NCI-H1417 treated with DMSO at 0.1 percent for 48 hours (cell line): ENCODE measurements at places on chromosomes 5 and 9.
A peak's percentile ranks its signal among the peaks of the same experiment; 100 is the strongest.

DNA sequence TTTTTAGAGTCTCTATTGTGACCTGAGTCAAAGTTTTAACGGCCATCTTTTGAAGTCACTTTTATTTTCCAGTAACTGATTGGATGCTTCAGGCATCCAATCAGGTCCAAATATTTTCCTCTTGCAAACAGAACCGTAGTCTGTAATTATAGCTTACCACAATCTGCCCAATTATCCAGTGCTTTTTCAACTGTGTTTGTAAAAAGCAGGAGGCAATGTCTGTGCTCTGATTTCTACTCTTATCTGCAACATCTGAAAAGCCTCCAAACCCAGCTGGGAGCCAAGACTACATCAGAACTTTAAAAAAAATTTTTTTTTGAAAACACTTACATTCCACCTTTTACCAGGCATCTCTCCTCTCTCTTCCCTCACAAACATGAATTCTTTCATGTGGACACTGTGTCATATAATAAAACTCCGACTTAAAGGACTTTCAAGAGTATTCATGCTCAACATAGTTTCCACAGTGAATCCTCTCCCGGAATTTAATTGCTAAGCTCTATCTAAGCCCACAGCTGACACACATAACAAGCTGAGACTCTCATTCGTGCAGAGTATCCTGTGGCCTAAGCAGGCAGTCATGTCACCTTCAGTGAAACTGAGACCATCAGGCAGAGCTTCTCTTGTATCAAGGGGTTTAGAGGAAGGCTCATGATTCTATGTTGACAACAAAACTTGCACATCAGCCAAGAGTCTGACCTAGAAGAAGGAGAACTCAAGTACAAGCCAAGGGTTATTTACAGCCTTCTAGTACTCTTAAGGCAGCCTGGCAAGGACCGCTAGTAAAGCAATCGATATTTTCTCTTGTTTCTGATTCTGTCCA is 272.7 kb downstream of the TLE1 start:
- DNase-seq: no peak

DNA sequence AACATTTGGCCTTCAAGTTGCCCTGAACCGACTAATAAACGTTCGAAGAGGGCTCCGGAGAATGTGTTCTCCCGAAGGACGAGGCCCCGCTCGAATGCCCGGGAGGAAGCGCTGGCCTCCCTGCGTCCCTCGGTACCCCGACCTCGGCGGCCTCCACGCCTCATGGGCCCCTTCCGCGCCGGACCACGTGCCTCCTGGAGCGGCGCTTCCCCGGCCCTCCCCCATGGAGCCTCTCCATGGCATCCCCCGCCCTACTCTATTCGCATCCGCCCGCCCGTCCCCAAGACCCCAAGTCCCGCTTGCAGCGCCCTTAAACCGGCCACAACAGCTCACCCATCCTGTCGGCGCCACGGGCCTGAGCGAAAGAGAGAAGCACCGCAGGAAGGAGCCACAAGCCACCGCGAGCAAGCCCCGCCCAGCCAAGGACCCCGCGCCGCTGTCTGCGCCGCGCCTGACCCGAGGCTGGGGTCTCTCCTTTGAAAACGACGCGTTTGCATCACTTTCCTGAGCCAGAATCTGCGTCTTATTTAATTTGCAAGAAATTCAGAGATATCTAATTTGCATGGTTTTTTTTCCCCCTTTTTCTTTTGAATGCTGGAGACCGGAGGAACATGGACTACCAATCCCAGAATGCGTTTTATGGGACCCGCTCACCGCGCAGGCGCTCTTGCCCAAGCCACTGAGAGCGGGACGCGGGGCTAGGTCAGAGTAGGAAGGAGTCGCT is at the start of gene RPS23:
Gene RPS23, minus strand, starts transcription at position 368 of the 724 bp plus-strand sequence. Its CDS starts 31 bp downstream, at position 337.
- DNase-seq: peak; percentile 63

DNA sequence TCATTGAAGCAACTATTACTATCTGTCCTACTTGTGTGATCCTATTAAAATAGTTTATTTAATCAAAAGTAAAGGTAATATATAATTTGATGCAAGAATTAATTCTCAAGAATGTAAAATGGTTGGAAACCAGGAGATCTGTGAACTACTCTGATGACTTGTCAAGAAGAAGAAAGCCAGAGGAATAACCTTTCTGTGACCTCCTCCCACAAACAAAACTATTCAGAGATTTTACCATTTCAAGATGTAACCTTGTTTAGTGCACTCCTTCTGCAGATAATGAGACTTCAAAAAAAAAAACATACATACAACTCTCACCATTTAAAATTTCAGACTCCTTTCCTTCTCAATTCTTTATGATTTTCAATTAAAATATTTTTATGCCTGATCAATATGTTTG is 79.5 kb downstream of the RFX3 start:
- DNase-seq: no peak

- no peak for DNase-seq
These were observed 125.2 kb downstream of the GPBP1 start for GRCh38 chr5:57298985-57299491.

DNA sequence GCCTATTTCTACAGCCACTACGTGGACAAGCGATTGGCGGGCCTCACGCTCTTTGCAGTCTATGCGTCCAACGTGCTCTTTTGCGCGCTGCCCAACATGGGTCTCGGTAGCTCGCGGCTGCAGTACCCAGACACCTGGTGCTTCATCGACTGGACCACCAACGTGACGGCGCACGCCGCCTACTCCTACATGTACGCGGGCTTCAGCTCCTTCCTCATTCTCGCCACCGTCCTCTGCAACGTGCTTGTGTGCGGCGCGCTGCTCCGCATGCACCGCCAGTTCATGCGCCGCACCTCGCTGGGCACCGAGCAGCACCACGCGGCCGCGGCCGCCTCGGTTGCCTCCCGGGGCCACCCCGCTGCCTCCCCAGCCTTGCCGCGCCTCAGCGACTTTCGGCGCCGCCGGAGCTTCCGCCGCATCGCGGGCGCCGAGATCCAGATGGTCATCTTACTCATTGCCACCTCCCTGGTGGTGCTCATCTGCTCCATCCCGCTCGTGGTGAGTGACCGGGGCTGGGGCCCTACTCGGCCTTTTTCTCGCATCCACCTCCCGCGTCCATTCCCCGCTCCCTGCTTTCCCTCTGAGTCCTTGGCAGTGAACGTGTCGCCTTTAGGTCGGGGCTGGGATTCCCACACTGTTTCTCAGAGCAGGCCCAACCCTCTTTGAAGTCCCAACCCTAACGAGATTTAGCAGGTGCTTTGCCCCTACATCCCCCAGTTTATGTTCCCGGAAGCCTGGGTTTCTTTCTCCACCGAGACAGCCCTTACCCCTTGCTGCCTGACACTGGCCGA is 1.8 kb downstream of the PTGER4 start:
- no peak for DNase-seq

GRCh38 chr5:14125262-14125661 is 17.9 kb upstream of the TRIO start:
- DNase-seq: no peak

GRCh38 chr9:13064676-13065075 is 214.8 kb downstream of the MPDZ start:
- no peak for DNase-seq

DNA sequence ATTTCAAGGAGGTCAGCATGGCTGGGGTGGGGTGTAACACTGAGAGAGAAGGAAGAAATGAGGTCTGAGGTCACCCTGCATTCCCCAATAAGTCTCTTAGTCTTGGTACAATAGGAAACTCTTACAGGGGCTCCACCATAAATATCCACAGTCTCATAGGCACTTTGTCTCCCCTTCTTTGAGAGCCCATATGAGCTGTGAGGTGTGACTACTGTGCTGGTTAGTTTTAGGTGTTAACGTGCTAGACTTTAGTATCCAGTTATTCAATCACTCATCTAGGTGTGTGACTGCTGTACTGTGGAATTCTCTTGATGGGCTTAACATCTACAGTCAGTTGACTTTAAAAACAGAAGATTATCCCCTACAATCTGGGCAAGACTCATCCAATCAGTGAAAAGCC is 378.1 kb upstream of the RFX3 start:
- no peak for DNase-seq

- DNase-seq: no peak
These were observed 17.7 kb downstream of the MLLT3 start for GRCh38 chr9:20604562-20604961.

- no peak for DNase-seq
These were observed 41.7 kb downstream of the NFX1 start for GRCh38 chr9:33332011-33332410.

GRCh38 chr9:131120620-131121228 is 4.7 kb upstream of the NUP214 start:
- no peak for DNase-seq

DNA sequence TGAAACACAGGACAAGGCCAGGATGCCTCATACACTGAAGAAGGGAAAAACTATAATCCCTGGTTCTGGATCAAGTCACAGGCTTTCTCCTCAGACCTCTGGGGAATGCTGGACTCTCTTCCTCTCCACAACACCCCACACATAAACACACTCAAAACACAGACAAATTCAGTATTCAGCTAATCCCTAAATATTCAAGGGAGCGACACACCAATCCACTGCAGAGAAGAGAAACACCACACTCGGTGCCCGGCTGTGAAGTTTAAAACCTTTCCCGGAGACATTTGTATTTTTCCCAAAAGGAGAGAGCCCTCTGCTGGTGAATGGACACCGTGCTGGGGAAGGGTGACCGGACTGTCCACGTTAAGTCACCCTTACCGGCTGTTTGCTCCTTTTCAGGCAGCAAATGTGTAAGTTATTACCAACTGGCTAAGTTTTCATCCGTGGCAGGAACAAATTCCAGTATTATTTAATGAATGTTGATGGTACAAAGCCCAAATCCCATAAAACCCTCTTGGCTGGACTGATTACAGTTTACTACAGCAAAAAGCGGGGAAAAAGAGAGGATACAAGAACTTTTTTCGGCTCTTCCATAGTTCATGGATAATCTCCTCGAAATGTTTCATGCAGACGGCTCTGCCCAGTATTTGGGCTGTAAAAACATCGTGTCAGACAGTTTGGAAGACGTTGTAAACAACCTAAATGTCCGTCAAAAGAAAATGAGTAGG is 130.9 kb upstream of the SLC30A5 start:
- DNase-seq: no peak

- no peak for DNase-seq
These were observed 45.3 kb downstream of the WDR70 start for GRCh38 chr5:37424441-37424840.

DNA sequence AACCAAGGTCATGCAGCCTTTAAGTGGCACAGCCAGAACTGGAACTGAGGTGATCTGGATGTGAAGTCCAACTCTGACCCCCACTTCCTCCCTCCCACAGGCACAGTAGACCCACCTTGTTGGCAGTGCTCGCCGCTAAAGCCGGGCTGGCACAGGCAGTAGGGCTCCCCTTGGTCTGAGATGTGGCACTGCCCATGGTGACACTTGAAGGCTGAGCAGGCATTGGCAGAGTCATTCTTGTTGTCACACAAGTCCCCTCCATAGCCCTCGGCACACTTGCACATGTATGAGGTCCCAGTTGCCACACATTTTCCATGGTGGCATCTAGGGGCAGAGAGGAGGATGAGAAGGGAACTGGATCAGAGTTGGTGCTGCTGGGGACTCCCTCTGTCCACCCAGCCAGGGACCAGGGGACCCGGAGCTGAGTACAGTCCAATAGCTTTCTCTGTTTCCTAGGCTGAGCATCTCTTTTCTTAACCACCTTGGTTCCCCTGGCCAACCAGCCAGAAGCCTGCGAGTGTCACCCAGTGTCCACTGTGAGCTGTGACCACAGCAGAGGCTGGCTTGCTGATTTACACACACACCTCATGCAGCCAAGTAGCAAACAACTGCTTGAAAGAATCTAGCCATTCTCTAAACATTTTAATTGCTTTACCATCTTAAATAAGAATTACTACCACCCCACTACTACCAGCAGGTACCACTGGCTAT is 90.7 kb upstream of the PANK3 start:
- DNase-seq: no peak

DNA sequence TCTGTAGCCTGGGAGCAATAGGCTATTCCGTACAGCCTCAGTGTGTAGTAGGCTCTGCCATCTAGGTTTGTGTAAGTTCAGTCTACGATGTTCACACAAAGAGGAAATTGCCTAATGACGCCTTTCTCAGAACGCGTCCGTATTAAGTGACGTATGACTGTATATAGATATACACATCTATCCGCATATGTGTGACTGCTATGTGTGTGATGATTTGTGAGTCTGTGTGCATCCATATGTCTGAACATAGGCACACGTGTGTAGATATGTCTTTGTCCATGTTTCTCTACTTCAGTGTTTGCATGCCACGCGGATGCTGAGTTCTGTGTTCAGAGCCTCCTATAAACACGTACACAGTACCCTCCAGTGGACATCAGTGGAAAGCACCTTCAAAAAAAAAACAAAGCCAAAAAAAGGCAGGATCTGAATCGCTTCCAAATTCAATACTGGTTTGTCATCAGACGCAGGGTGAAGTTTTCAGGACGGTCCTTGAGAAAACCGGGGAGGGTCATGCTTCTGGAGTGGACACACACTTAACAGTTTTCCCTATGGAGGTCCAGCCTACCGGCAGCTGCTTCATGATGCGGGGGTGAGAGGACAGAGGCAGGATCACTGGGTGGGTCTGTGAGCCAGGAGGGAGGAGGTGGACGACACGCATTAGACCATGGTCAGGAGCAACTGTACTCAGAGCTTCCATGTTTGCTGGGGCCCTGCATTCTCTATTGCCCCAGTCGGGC is 29.5 kb upstream of the ALDH1B1 start:
- DNase-seq: peak; percentile 9

GRCh38 chr5:68071282-68071632 is 144.3 kb upstream of the PIK3R1 start:
- no peak for DNase-seq

GRCh38 chr5:116011046-116011445 is 21.2 kb upstream of the ARL14EPL start:
- DNase-seq: no peak

- no peak for DNase-seq
These were observed 3.0 kb upstream of the OTP start for GRCh38 chr5:77641397-77641943.

- DNase-seq: no peak
These were observed 87.2 kb upstream of the RAPGEF1 start for GRCh38 chr9:131826966-131827525.

DNA sequence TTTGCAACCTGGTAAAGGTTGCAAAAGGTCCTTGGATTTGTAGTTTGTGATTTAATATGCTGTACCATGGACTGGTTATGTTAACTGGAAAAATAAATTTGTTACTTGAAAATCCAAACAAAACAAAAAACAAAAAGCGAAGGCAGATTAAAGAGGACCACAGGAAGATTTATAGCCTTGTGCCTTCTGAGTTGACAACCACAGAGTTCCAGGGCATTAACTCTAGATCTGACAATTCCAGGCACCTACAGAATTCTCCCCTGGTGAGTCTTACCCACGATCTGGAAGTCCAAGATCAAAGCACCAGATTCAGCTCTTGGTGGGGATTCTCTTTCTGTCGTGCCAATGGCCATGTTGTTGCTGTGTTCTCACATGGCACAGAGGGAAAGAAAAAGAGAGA is 107.9 kb upstream of the SELENOP start:
- no peak for DNase-seq
